WTC11 (cell line): ENCODE measurements at places on chromosomes 5 and 9.

DNA sequence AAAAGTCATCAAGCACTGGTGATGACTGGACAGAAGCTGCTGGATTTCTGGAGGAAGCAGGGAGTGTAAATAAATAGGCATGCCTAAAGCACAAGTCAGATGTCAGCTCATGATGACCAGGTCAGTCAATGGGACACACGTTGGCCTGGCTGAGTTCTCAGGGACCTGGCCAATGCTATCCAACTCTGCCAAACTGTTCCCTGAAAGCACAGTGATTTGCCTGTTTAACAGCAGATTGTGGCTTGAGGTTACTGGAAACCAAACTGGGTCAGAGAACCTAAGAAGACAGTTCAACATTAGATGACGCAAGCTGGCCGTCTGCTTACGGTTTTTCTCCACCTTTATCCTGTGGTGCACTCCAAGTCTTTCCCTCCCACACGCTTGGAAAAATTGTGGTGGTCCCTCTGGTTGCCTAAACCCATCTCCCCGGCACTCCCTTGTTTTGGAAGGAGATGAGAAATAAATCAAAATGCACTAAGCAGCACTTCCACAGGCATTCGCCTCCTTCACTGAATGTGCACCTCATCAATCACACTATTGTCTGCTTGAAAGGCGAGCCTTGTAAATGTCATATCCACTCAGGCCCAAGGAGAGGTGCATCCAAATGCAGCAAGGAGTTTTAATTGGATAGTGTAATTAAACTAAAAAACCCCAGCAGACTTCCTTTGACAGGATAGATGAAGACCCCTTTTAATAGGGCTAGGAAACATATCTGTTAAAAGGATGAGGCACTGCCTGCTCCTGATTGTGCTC, 199.4 kb downstream of the GAPVD1 start:
- DNase-seq, result no peak

- peak; percentile 47 for DNase-seq
Observed at GRCh38 chr9:78296201-78296892, 578 bp upstream of the PSAT1 start.

GRCh38 chr5:154364771-154365170, 81.0 kb upstream of the SAP30L start:
- DNase-seq, result no peak

GRCh38 chr9:35048511-35048910, 23.9 kb downstream of the VCP start:
- no peak for DNase-seq
